ENCODE measurements at places on chromosomes 3 and 15.

- DNase-seq, result no peak
Measured at GRCh38 chr15:97561529-97561928, 399.0 kb upstream of the ARRDC4 start.

DNA sequence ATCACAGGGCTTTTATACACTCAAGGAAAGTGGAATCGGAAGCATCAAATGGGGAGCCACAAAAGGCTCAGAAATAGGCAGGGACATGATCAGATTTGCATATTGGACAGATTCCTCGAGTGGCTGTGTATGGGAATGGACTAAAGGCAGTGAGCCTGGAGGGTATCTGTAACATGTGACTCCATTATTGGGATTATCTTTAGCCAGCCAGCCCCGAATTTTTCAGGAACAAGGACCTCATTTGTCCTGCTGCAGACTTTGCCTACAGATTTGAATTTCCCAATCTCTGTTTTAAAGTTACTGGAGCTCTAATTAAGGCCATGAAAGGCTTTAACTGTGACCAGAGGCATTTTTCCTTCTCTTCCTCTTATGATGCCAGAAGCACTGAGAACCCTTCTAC, 26.9 kb upstream of the EPHB1 start:
- no peak for DNase-seq

- no peak for DNase-seq
Measured at GRCh38 chr15:50275908-50276307, 10.4 kb upstream of the HDC start.

GRCh38 chr15:74523982-74524381, 17.0 kb upstream of the ARID3B start:
- DNase-seq, result no peak

DNA sequence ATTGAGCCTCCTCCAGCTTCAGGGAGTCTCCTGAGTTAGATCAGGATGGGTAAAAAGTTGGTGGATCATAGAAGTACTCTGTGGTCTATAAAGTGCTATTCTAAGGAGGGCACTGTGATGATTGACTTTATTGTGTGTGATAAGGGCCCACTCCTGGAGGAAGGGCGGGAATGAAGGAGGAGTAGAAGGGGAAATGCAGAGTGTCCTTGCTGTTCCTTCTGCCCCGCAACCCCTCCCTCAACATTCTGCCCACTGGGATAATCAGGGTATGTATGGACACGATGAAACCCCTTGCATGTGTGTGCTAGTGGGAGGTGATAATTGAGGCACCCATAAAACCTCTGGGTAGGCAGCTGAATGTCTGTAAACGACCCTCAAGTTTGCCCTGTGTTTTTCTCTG, 66.2 kb downstream of the CLDN11 start:
- DNase-seq, result no peak

DNA sequence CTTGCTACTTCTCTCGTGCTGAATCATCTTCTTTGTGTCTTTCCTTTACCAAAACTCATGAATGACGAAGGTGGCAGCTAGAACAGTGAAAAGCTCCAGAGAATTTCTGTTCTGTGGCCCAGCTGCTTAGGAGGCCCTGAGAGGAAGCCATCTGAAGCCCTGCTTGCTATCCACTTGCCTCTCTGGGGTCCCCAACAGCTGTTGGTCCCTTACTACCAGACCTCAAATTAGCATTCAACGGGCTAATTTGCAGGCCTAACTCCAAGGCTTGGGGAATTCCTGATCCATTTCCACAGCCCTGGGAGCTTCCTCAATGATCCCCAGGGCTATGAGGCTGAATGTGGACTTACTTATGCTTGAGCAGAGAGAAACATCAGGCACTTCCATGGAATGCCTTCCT, 37.5 kb upstream of the FSTL1 start:
- DNase-seq, result no peak

DNA sequence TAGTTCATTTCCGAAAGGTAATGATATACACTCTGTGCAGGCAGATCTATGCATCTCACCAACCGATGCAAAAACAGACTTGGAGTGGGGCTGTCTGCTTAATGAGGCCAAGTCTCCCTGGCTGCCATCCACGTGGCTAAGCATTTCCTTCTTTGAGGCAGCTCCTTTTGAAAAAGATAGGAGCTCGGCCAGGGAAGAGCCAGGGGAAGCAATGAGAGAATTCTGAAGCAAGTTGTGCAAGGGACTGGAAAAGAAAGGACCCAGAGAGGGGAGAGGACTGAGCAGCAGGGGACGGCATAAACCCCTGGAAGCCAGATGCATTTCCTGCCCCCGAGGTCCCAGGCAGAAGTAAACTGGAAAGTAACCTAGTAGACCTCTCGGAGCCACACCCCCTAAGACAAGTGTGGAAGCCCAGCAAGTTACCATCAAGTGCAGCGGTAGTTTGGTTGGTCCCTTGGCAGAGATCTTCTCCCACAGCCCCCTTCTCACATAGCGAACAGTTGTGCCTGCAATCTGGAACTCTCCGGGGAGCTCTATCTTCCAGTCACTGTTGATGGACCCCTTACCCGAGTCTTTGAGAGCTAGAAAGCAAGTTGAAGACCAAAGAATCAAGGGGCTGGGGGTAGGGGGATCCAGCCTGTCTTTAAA, 288.2 kb downstream of the ADAMTS17 start:
- no peak for DNase-seq
